Aorta (tissue), 5 donors: ENCODE measurements at places on chromosomes 16 and 17. TPM values are rescaled to one million over a fixed set of nuclear protein-coding genes. Genes with fewer than 3 reads are reported as not detected.

Gene ABCA9
- 100 TPM for total RNA-seq

Gene CRHR1
- not detected for total RNA-seq

Gene HAP1
- total RNA-seq = 0.06 TPM

Gene ITGAX
- 25.0 TPM for total RNA-seq

Gene PRCD
- 8.6 TPM for total RNA-seq

Gene CBX2
- total RNA-seq = 4.5 TPM

GRCh38 chr16:85019659-85020245, 7.8 kb upstream of the KIAA0513 start:
- no peaks in the 10 kb centered on the region for H3K4me1 ChIP-seq
- H3K27me3 ChIP-seq = no peaks in the 10 kb centered on the region
- no peaks in the 10 kb centered on the region for H3K36me3 ChIP-seq
- peak; percentile 76 for DNase-seq

GRCh38 chr17:3034578-3034920, 28.9 kb downstream of the OR1D5 start:
- no peaks in the 10 kb centered on the region for H3K4me1 ChIP-seq
- no peak overlapping the region for H3K4me3 ChIP-seq
- no peaks in the 10 kb centered on the region for H3K36me3 ChIP-seq
- no peak for DNase-seq

GRCh38 chr17:52049496-52049895, 109.0 kb downstream of the CA10 start:
- DNase-seq = no peak
- H3K4me3 ChIP-seq = no peak overlapping the region
- H3K27ac ChIP-seq = no peak overlapping the region
- H3K4me1 ChIP-seq = no peaks in the 10 kb centered on the region

DNA sequence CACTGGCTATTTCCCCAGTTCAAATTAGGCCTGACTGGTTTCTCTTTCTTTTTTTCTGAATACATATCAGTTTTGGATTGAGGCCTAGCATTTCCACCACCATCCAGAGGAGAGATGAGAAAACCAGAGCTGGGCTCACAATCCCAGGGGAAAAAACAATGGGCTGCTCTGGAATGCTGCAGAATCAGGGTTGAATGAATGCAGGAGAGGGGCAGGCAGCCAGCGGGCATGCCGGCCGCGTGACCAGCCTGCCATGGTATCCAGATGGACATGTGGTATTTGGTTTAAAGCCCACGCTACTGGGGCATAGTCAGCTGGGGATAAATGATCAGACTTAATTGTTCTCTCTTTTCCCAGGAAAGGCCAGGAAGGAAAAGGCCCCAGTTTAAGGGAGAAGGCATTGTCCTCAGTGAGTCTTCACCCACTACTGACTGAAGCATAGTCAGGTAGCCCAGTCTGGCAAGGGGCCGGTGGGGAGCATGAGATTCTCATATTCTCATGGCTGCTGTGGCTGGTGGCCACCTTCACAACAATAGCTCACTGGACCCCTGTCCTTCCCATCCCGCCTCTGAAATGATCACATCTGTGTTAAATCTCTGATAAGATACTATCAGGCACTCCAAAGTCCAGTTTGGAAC, 38.7 kb upstream of the RHOT1 start:
- DNase-seq = no peak
- H3K27ac ChIP-seq = no peak overlapping the region
- no peaks in the 10 kb centered on the region for H3K36me3 ChIP-seq
- no peaks in the 10 kb centered on the region for H3K4me1 ChIP-seq
- peaks cover 2% of the 10 kb centered on the region for H3K27me3 ChIP-seq
- H3K4me3 ChIP-seq = no peak overlapping the region

DNA sequence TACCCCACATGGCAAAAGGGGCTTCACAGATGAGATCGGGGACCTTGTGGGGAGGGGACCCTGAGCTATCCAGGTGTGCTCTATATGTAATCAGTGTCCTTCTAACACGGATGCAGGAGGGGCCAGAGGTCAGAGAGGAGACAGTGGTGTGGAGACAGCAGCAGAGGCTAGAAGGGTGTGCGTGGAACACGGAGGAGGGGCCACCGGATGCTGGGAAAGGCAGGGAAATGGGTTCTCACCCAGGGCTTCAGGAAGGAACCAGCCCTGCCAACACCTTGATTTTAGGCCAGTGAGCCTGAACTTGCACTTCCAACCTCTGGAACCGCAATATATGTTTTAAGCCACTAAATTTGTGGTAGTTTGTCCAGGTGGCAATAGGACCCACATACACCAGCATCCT, 4.6 kb upstream of the SLC38A8 start:
- H3K4me1 ChIP-seq = no peaks in the 10 kb centered on the region
- H3K36me3 ChIP-seq = peaks cover 4% of the 10 kb centered on the region
- H3K27me3 ChIP-seq = no peaks in the 10 kb centered on the region
- no peak overlapping the region for H3K27ac ChIP-seq

DNA sequence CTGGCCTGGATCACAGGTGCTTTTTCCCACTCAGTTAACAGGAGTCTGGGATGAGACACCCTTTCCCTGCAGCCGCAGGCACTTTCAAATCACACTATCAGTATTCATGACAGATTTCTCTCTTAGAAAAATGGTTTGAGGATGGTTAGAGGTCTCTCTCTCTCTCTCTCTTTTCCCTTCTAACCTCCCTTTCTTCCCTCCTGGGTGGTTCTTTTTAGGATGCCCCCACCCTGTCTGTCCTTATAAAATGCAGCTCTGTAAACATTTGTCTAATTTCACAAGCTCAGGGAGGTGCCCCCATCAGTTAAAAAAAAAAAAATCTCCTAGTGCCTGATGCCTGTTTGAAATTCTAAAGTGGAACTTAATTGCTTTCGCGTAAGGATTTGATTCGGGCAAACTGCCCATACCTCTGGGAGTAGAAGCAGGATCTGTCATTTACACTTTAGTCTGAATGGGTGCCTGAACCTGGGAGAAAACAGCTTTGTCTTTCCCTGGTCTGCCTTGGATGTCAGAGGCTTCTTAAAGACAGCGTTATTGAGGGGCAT, 158.8 kb downstream of the CCDC182 start:
- H3K4me3 ChIP-seq = no peak overlapping the region
- H3K27me3 ChIP-seq = no peaks in the 10 kb centered on the region
- DNase-seq = no peak
- peak overlapping the region; percentile 27 for H3K27ac ChIP-seq
- H3K36me3 ChIP-seq = no peaks in the 10 kb centered on the region

DNA sequence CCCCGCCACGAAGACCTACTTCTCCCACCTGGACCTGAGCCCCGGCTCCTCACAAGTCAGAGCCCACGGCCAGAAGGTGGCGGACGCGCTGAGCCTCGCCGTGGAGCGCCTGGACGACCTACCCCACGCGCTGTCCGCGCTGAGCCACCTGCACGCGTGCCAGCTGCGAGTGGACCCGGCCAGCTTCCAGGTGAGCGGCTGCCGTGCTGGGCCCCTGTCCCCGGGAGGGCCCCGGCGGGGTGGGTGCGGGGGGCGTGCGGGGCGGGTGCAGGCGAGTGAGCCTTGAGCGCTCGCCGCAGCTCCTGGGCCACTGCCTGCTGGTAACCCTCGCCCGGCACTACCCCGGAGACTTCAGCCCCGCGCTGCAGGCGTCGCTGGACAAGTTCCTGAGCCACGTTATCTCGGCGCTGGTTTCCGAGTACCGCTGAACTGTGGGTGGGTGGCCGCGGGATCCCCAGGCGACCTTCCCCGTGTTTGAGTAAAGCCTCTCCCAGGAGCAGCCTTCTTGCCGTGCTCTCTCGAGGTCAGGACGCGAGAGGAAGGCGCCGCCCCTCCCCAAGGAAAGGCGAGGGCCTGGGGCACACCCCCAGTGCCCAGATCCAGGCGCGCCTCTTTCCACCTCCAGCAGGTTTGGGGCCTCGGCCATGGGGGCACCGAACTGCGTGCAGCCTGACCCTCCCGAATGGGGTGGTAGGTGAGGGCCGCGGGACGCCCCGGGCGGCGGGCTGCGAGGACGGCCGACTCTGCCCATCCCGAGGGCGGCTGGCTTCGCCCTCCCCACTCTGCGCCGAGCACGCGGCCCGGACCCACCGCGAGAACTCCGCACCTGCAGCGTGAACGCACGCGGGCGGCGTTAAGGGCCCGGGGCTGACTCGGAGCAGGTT, 664 bp downstream of the HBQ1 start:
- H3K4me3 ChIP-seq = no peak overlapping the region
- peak; percentile 72 for DNase-seq
- no peaks in the 10 kb centered on the region for H3K27me3 ChIP-seq
- no peaks in the 10 kb centered on the region for H3K4me1 ChIP-seq

- H3K36me3 ChIP-seq = no peaks in the 10 kb centered on the region
- no peak overlapping the region for H3K27ac ChIP-seq
- H3K4me3 ChIP-seq = no peak overlapping the region
- H3K27me3 ChIP-seq = no peaks in the 10 kb centered on the region
These were observed 298.4 kb downstream of the MAP2K6 start for GRCh38 chr17:69712801-69713311.

DNA sequence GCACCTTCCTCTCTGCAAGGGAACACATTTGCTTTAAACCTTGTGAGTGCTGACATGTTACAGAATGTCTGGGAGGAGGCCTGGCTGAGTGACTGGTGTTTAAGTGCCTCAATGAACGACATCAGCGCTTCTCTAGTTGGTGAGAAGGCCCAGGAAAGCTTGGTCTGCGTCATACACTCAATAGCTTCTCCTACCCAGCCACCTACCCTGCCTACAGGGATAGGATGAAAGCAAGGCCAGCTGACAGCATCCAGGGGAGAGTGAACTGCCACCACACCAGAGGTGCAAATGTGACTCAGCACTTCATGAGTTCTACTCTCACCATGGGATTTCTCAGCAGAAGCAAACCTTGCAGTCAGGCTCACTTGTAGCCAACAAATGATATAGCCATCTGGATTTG, 31.7 kb upstream of the CFAP20 start:
- no peaks in the 10 kb centered on the region for H3K27me3 ChIP-seq
- H3K36me3 ChIP-seq = peaks cover 3% of the 10 kb centered on the region
- H3K4me1 ChIP-seq = no peaks in the 10 kb centered on the region

DNA sequence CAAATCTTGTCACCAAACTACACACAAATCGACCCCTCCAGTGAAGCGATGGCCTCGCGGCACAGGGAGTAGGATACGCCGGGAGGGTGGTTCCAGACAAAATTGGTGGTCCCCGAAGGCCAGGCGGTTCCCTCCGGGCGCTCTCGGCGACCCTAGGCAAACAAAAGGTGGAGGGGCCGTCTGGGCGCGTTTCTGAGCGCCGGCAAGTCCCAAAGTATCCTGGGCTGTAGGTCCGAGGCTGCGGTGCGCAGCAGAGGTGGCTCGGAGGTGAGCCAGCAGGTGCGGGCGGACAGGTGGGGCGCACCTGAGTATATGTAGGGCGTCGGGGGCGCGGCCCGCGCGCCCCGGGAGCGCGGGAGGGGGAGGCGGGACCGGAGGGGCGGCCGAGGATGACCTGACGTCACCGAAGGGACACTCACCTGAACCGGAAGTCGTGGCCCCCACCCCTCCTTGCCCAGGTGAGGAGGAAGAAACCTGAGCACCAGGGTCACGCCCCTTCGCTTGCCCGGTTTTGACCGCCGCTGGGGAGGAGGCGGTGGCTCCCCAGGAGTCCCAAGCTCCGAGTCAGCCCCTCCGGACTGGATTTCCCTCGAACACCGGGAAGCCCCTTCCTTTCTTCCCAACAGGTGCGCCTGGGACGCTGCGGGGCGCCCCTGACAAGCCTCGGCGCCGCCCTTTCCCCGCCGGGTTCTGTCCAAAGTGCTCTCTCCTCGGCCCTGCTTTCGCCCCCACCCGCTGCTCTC, at the start of gene CLDN7:
CLDN7 (minus strand) TSS at position 287 of the 743 bp plus-strand sequence. CDS start 435 bp downstream, outside the sequence.
- no peak for DNase-seq
- no peaks in the 10 kb centered on the region for H3K4me1 ChIP-seq
- no peaks in the 10 kb centered on the region for H3K27me3 ChIP-seq
- H3K4me3 ChIP-seq = no peak within 1 kb of the TSS
- no peak within 1 kb of the TSS for H3K27ac ChIP-seq

DNA sequence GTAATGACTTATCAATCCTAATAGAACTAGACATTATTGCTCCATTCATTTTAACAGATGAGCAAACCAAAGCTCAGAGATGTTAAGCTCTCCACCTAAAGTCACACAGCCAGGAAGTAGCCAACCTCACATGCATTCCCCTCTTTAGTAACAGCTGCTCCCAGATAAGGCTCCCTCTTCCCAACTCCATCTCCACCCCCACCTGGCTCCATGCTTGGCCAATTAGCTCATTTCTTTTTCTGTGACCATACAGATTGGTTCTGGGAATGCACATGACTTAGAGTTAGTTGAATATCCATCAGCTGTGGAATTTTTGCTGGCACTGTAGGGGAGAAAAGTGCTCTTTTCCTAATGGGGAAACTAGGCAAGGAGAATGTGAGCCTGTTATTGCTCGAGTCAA, 13.0 kb downstream of the CBLN1 start:
- H3K36me3 ChIP-seq = no peaks in the 10 kb centered on the region
- no peak overlapping the region for H3K27ac ChIP-seq
- DNase-seq = no peak
- no peak overlapping the region for H3K4me3 ChIP-seq
- H3K4me1 ChIP-seq = no peaks in the 10 kb centered on the region

- no peak overlapping the region for H3K4me3 ChIP-seq
- DNase-seq = peak; percentile 96
- no peaks in the 10 kb centered on the region for H3K36me3 ChIP-seq
- no peaks in the 10 kb centered on the region for H3K27me3 ChIP-seq
- no peak overlapping the region for H3K27ac ChIP-seq
These were observed 7.5 kb downstream of the LDHD start for GRCh38 chr16:75108792-75109731.

GRCh38 chr17:49063652-49064051, 66.5 kb downstream of the IGF2BP1 start:
- DNase-seq = no peak
- no peaks in the 10 kb centered on the region for H3K36me3 ChIP-seq
- H3K27ac ChIP-seq = no peak overlapping the region
- H3K4me1 ChIP-seq = no peaks in the 10 kb centered on the region

DNA sequence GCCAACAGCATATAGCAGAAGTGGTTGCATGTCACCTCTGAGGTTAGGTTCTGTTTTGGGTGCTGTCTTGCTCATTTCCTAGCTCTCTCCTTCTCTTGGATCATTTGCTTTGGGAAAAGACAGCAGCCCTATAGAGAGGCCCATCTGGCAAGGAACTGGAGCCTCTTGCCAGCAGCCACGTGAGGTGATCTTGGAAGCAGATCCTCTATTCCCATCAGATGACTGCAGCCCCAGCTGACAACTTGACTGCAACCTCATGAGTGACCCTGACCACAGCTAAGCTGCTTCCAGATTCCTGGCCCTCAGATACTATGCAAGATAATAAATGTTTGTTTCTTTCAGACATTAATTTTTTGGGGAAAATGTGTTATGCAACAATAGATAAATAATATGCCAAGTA, 213.3 kb upstream of the HS3ST4 start:
- no peak overlapping the region for H3K27ac ChIP-seq
- no peaks in the 10 kb centered on the region for H3K36me3 ChIP-seq
- DNase-seq = no peak
- no peak overlapping the region for H3K4me3 ChIP-seq
- H3K4me1 ChIP-seq = no peaks in the 10 kb centered on the region

DNA sequence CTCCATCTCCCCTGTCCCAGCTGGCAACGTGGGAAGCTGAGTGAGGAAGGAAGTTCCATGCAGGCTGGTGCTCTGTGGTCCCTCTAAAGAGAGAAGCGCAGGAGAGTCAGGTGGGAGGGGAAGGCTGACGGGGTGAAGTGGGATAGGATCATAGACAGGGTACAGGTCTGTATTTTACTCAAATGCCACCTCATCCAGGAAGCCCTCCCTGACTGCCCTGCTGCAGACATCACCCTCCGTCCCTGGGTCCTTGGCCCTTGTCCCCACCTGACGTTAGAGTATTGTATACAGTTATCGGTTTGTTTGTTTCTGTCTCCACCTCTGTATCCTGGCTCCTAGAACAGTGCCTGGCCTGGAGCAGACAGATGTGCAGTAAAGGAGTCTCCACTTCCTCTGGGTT, 11.7 kb downstream of the CANT1 start:
- no peak overlapping the region for H3K27ac ChIP-seq
- H3K4me1 ChIP-seq = peaks cover 3% of the 10 kb centered on the region
- DNase-seq = peak; percentile 61
